ENCODE measurements at places on chromosomes 1 and 21. TPM values are rescaled to one million over a fixed set of nuclear protein-coding genes. Genes with fewer than 3 reads are reported as not detected.
A peak's percentile ranks its signal among the peaks of the same experiment; 100 is the strongest.

DNA sequence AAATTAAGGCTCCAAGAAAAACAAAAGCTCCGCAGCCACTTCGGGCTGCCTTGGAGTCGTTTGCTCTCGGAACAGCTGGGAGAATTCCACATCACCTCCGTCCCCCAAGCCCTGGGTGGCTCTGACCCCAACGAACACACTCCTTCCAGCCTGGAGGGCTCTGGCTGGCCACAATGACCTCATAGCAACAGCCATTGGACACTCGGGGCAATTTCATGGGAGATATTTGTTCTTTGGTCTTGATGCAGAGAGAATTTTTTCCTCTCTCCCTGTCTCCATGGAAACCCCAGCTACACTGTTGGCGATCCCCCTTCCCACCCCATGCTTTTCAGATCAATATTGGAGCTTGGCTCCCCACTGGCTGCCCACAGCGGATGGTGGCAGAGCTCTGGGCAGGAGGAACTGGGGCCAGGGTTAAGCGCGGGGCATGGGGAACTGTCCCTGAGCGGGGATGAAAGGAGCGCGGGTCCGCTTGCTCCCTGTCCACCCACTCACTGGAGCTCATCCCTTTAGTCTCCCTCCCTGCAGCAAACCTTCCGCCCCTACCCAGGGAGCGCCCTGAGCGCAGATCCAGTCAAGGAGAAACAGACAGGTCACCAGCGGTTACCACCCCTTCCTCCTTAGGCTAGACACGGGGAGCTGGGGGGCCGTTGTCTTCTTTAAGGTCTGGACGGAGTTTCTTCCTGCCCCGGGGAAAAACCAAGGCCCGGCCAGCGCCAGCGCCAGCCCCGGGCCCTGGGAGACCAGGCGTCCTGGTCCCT lies 1.2 kb downstream of the WNT4 start:
- DNase-seq = no peak

GRCh38 chr1:93448983-93449804 lies 1.3 kb downstream of the FNBP1L start:
- no peak for DNase-seq

C1orf56 gene
- 4.8 TPM for total RNA-seq

C1orf115 gene
- 22.9 TPM for total RNA-seq

- DNase-seq = no peak
Measured at GRCh38 chr1:42319871-42320484, 15.1 kb downstream of the FOXJ3 start.

DNA sequence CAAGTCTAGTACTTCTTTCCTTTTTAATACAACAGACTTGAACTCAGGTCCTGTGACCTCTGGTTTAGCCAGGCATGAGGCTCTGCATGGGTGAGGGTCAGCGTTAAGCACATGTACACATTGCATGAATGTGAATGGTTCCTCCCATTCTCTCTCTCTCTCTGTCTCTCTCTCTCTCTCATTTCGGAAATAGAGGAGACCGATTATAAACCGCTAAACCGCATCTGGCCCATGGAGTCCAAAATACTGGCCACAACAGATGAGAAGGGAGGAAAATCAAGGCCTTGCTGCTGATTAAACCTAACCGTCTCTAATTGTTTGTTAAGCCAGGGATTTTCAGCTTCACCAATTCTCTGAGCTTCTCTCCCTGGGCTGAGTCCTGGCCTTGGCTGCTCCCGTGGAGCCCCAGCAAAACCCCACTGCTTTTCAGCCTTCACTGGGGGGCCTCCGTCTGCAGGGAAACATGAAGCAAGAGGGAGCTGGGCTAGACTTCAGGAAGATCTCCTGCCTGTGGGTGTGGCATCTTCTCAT lies 6.6 kb downstream of the RSPO1 start:
- DNase-seq = no peak

DNA sequence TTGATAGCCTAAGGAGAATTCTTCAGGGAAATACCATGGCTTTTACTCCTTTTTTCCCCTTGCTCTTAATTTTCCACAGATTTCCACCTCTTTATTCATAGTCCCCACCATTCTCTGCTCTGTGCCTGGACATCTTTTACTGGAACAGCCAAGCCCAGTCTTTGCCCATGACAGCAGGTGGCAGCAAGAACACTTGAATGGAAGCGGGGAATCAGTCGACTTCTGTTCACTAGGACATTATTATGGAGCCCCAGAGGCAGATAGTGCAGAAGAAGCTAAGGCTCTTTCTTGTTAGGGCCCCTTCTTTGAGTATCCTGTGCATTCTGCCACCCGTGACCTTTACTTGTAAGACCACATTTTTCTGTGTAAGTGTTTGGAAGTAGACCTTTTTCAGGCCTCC lies 6.3 kb downstream of the OR14I1 start:
- no peak for DNase-seq

- DNase-seq = no peak
Measured at GRCh38 chr1:235073968-235074522, 54.6 kb downstream of the TOMM20 start.

HPDL gene
- total RNA-seq = 0.50 TPM

DNA sequence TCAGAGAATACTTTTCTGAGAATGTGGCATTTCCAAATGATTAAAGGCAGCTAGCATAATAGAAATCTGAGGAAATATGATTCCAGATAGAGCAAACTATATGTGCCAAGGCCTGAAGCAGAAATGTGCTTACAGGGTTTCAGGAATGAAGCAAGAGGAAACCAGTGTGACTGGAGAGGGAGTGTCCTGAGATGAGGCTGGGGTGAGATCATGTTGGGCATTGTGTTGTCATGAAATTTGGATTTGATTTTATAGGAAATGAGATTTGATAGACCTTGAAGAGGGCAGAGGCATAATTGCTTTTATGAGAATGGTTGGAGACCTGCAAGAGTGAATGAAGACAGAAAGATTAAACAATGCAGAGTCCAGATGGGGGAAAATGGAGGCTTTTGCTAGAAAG lies 338.1 kb upstream of the SNX7 start:
- DNase-seq = no peak

LIPI gene
- total RNA-seq = not detected

DNA sequence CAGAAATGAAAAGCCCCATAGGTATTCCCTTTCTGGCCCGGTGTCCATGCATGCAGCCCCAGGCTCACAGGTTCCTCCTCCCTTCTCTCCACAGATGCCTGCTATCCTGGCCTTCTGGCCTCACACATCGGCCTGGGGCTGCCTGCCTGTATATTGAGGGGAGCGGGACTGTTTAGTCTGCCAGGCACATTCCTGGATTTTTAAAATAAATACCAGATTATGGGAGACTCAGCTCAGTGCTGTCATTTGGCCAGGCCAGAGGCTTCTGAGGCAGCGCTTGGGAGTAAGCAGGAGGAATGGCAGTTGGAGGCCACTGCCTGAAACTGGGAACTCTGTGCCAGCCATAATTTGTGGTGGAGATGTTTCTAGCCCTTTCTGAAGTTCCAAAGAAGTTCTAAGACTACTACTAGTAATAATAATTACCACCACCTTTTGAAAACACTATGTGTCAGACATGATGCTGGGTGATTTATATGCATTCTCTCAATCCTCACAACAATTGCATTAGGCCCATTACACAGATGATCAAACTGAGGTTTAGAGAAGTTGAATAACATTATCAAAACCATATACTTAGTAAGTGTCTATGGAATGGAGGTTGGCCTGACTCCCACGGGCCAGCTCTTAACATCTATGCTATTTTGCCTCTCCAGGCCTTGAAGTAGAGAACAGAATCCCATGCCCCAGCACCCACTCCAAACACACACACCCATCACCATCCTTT lies 107.6 kb downstream of the PLXNA2 start:
- DNase-seq = no peak

DNA sequence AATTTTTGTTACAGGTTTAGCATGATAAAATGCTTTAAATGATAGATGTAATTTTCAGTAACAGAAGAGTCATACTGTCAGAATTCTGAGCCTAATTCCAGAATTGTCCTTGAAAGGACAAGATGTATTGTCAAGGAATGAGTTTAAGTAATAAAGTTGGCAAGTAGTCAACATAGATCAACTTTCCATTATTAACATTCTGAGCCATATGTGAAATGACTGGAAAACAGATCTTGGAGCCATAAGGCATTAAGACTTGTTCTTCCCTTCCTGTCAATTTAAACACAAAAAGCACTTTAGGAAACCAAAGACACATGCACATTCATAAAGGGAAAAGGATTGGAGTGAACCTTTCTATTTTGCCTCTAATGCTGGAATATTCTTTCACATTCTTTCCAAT lies 107.0 kb downstream of the ODF2L start:
- DNase-seq = no peak

GRCh38 chr1:71785450-71785849 lies 496.9 kb downstream of the NEGR1 start:
- DNase-seq = no peak

SPRR2B gene
- not detected for total RNA-seq

DNA sequence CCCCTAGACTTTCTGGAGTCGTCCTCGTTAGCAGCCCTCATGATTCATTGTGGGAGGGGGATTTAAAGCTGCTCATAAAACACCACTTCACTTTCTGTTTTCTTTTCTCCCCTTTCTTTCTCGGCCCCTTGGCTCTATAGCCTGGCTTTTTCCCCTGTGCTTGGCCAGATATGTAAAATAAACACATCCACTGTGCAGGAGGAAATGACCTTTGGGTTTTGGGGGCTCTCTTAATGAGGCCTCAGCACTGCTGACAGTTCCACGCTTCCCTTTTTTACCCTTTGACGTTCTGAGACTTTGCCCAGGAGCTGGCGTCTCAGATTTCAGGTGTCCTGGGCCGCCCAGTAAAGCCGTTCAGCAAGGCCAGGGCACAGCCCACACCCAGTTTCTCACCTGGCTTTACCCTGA lies 65.7 kb downstream of the RUNX3 start:
- no peak for DNase-seq

DNA sequence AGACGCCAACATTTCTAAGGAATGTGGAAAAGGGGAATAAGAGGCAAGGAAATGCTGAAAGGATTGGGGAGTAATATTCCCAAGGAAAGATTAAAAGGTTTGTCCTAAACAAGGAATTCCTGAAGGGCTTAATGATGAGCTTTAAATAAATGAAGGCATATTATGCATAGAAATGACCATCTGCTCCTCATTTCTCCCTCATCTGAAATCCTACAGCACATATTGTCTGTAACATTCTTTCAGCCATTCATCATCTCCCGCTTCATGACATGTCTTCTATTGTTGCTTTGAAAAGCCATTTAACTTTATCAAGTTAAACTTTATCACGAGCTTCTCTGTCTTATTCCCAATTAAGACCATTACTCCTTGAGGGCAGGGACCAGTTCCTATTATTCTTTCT lies 608.7 kb upstream of the PLXNA2 start:
- no peak for DNase-seq

- DNase-seq = peak; percentile 66
Measured at GRCh38 chr1:32014199-32014947, 705 bp downstream of the KHDRBS1 start.

FCGR3A gene
- 53.7 TPM for total RNA-seq

S100A10 gene
- 313 TPM for total RNA-seq

DNA sequence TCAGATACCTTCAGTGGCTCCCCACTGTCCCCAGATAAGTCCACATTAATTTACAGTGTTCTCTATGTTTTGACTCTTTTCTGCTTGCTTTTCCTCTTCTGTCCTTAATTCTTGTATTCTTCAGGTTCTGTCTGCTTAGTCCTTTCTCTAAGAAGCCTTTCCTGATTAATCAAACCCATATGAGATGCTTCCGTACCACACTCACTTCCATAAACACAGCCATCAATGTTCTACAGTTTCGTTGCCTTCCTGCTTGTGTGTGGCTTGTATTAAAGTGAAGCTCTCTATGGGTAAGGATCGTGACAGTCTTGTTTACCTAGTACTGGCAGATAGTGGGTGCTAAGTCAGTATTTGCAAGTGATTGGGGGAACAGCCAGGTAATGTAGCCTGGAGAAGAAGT lies 75.9 kb downstream of the PRDM2 start:
- DNase-seq = no peak

- DNase-seq = no peak
Measured at GRCh38 chr1:27098431-27099134, 56.3 kb downstream of the SLC9A1 start.

- DNase-seq = no peak
Measured at GRCh38 chr1:67338642-67339041, 31.0 kb downstream of the IL12RB2 start.

OPRD1 gene
- not detected for total RNA-seq

COL6A2 gene
- 330 TPM for total RNA-seq

GRCh38 chr1:94332516-94332915 lies 85.7 kb upstream of the ABCD3 start:
- no peak for DNase-seq

DNA sequence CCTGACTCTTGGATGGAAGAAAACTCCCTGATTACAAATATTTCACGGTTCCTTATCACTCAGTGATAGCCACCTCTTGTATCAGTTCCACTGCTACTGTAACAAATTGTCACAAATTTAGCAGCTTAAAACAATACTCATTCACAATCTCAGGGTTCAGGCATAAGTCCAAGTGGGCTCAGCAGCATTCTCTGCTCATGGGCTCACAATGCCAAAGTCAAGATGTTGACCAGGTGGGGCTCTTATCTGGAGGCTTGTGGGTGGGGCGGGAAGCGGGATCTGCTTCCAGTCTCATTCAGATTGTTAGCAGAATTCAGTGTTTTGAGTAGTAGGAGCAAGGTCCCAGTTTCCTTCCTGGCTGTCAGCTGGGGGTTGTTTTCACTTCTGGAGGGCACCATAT lies 137.3 kb upstream of the FAM78B start:
- DNase-seq = no peak

KCNE2 gene
- not detected for total RNA-seq

DNA sequence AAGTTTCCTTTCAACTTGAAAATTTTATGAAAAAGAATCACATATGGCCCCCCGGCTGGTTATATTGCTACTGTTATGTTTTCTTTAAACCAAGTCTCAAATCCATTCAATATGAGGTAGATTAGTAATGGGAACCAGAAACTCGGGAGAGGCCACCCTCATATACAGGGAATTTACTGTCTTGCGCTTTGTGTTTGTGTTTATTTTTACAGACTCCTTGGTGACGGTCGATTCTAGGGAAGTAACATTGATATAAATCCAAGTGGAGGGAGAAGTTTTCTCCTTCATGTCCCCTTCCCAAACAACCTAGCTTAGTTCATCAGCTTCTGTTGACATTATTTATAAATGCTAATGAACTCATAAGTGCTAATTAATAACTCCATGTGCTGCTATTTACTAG lies 163.5 kb upstream of the LMO4 start:
- no peak for DNase-seq

KLHDC8A gene
- 0.31 TPM for total RNA-seq

DNA sequence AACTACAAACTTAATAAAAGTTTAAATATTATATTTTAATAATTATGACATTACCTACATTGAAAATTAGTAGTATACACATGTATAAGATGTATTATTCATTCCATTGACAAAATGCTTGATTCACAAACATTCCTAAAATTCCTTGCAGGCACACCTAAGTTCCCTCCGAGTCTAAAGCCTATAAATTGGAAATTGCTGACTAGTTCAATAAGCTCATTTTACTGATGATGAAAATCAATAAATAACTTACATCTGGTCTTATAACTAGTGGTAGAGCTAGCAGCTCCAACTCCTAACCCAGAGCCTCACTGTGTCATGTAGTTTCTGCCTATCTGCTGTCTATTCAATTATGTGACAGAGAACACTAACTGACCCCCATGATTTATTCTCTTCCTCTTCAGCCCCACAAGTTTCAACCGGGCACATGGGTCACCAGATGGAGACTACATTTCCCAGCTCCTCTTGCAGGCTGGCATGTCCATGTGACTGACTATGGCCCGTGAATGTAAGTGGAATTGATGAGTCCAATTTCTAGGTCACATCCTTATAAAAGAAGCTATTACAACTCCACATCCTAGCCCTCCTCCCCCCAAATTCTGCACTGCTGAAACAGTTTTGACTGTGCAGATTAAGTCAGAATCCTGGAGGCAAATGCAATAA lies 29.6 kb upstream of the LRRC8D start:
- no peak for DNase-seq

All from left cardiac atrium (tissue), 4 donors.